Anterior cingulate cortex (tissue), 58 donors: ENCODE measurements at places on chromosomes 1 and 21.

- DNase-seq = no peak
Measured at GRCh38 chr1:65762081-65762862, 30.4 kb upstream of the PDE4B start.

GRCh38 chr1:18891426-18891780 lies 11.0 kb downstream of the ALDH4A1 start:
- DNase-seq = no peak

DNA sequence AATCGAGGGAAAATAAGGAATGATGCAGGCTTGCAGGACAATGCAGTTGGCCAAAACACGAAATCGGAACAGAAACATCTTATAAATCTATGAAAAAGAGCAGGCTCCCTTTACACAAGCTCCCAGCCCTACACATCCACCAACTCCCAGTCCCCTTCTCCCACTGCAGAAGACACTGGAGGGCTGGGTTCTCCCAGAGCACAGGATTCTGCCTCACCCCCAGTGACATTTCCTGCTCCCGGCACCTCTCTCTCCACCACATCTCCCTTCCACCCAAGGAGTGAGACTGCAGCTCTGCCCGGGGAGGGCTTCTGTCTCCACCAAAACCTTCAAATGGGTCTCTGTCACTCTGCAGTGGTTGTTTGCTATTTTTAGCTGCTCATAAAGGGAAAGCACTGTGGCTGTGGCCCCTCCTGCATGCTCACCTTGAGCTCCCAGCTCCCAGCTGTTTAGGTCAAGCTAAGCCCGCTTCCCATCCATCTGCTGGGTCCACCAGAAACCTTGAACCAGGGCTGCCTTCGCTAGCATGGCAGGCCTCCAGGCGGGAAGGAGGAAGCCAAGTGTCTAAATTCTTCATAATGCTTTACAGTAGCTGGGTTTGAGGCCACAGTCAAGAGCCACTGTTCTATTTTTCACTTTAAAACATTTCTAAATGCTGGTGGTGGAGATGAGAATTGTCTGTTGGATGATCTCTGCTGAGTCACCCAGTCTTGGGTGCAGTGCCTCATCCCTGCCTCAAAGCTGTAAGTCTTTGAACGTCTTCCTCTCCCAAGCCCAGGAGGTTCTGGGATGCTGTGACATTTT lies 3.3 kb upstream of the C2CD2 start:
- no peak for DNase-seq

DNA sequence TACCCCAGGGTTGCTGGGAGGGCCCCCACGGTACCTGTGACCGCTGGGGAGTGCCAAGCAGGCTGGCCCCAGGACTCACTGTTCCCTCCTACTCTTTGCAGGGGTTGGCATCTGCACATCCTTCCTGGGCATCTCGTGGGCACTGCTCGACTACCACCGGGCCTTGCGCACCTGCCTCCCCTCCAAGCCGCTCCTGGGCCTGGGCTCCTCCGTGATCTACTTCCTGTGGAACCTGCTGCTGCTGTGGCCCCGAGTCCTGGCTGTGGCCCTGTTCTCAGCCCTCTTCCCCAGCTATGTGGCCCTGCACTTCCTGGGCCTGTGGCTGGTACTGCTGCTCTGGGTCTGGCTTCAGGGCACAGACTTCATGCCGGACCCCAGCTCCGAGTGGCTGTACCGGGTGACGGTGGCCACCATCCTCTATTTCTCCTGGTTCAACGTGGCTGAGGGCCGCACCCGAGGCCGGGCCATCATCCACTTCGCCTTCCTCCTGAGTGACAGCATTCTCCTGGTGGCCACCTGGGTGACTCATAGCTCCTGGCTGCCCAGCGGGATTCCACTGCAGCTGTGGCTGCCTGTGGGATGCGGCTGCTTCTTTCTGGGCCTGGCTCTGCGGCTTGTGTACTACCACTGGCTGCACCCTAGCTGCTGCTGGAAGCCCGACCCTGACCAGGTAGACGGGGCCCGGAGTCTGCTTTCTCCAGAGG lies 6.8 kb downstream of the XKR8 start:
- no peak for DNase-seq

DNA sequence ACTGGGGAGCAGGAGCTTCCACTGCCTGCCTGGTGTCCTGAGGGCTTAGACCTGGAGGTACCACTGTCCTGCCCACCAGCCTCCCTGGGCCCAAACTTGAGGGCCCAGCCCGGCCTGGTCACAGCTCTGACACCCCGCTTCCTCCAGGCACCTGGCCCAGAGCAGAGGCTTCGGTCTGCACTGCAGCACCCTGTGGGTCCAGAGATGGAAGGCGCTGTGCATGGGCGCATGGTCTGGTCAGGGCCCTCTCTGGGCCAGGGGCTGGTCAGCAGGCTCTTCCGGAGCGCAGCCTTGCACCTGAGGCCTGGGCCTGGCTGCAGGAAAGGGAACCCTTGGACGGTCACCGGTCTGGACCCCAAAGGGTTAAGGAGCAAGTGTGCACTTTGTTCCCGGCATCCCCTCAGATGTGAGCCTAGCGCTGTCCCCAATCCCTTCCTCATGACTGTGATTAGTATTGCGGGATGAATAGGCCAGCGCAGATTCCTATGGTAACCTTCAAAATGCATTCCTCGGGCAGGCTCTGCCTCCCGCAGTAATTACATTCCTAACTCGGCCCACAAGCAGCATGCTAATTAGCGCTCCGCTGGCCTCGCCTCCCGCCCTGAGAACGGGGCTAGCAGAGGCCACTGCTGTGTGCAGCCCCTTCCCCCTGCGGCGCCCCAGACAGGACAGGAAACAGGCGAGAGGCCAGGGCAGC lies 36.3 kb downstream of the PRDM16 start:
- DNase-seq = peak; percentile 41

DNA sequence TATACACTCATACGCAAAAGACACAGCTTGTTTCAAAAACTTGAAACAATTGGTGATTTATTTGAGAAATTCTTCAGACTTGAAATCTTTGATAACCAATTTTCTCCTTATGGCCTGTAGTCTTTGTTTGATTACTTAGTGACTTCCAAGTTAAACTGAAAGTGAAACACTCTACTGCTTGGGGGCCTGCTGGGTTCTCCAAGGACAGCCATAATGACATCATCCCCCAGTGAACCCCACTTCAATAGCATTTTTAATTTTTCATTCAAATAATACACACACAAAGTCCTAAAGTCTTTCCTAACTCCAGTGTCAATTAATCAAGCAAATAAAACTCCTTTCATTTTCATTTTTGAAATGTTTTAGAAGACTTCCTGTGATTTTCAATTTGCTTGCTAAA lies 59.2 kb downstream of the KRTAP19-8 start:
- no peak for DNase-seq

GRCh38 chr1:39085174-39085573 lies 59.0 kb downstream of the NDUFS5 start:
- DNase-seq = no peak

- no peak for DNase-seq
Measured at GRCh38 chr1:92929461-92929860, 31.8 kb downstream of the DIPK1A start.

- DNase-seq = peak; percentile 59
Measured at GRCh38 chr1:1614204-1614953, 921 bp upstream of the MIB2 start.

GRCh38 chr1:52659851-52660596 lies 27.1 kb downstream of the SHISAL2A start:
- DNase-seq = no peak

DNA sequence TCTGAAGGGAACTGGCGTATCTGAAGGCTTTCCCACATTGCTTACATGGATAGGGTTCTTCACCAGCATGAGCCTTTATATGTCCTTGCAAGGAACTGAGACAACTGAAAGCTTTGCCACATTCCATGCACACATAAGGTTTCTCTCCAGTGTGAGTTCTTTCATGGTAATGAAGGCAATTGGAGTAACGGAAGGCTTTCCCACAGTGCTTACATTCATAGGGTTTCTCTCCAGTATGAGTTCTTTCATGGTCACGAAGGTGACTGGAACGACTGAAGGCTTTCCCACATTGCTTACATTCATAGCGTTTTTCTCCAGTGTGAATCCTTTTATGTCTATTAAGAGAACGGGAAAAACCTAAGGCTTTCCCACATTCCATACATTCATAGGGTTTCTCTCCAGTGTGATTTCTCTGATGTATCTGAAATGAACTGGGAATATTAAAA lies 15.0 kb downstream of the ZNF124 start:
- DNase-seq = no peak
